ENCODE measurements at places on chromosomes 7 and 10.

DNA sequence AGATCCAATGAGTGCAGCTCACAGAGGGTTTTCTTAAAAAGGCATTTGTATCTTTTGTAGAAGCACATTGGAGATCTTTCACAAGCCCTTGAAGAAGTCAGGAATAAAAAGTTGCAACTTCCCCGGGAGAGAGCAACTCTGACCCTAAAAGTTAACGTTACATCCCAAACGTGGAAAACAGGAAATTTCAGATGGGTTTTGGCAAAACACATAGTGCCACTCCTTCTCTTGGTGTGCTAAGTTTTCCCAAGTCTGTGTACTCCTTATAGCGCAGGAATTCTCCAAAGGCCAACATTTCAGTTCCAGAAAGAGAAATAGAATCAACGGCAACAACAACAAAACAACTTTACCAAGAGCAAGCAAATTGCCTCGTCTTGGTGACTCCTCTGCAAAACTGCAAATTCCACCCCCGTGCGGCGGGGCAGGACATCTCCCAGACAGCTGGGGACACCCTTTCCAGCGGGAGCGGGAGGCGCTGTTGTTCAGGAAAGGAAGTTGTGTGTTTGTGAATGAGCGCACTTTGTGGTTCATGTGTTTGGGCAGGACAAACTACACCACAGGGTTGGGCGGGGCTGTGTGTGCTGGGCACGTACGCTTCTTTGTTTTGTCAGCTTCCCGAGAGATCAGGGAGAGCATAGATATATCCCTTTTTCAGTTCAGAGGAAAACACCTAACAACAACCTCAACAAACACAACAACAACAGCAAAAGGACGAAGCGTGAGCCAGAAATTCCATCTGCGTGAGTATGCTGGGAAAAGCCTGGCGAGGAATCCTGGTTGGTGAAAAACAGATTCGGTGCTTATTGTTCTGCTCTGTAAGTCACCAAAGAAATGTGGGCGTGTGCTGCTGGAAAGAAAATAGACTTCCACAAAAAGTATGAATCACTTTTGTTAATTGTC is 294.7 kb upstream of the PITRM1 start:
- no peak for DNase-seq

DNA sequence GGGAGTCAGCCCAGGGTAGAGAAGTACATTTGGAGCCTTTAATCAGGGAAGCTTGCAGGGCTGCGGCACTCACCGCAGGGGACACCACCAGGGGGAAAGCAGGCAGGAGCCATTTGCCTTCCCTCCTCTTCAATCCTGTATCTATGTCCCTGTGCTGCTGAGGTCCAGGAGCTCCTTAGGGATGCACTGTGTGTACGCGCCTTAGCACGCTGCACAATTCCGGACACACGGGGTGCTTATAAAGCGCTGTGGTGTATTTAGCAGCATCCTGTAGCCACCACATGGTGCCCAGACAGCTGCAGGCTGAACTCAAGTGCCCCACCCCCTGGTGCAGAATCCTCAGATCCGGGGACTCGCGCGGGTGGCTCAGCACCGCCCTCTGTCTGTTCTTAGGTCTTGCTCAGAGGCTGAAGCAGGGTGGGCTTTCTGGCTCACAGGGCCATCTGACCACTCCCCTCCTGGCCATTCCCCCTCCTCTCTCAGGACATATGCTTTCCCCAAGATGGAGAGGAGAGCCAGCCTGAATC is 421.4 kb downstream of the SDK1 start:
- no peak for DNase-seq

GRCh38 chr10:131452926-131453720 is 141.6 kb upstream of the TCERG1L start:
- DNase-seq = no peak

DNA sequence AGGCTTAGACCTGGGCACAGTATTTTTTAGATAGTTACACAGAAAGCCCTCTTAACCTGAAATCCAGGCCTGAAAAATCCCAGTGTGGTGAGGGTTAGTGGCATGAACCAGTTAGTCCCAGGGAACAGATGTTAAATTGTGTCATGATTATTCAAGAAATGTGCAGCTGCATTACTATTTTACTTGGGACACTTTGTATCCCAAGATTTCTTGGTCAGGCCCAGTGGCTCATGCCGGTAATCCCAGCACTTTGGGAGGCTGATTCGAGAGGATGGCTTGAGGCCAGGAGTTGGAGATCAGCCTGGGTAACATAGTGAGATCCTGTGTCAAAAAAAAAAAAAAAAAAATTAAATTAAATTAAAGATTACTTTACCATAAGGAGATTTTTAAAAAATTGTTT is 36.0 kb upstream of the OTUD1 start:
- DNase-seq = no peak

DNA sequence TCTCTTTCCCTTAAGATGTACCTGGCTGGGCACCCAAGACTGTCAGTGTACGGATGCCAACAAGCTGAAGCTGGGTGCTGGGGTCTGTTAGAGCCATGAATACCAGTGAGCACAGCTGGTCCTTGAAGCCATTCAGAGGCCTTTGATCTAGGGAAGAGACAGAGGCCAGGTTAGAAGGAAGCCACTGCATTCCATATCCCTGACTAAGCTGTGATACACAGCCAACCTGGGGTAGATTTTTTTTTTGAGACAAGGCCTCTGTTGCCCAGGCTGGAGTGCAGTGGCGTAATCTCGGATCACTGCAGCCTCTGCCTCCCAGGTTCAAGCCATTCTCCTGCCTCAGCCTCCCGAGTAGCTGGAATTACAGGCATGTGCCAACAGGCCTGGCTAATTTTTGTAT is 20.8 kb downstream of the ZDHHC16 start:
- no peak for DNase-seq

DNA sequence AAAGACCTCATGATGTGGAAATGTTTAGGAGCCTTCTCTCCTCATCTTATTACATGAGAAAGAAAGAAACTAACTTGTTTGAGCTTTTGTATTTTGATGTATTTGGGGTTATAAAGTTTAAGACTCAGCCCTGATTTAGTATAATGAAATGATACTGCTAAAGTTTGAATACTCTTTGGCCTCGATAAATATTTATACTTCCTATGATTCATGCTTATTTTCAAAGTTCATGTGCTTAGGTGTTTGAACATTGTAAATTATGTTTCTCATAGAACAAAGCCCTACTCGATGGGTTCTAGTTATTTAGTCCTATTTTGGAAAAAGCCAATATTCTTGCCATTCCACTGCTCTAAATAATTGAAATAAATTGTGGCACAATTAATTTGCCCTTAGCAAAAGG is 303.2 kb downstream of the ZWINT start:
- DNase-seq = no peak

GRCh38 chr10:88793712-88794299 is 8.7 kb upstream of the LIPM start:
- peak; percentile 32 for DNase-seq

DNA sequence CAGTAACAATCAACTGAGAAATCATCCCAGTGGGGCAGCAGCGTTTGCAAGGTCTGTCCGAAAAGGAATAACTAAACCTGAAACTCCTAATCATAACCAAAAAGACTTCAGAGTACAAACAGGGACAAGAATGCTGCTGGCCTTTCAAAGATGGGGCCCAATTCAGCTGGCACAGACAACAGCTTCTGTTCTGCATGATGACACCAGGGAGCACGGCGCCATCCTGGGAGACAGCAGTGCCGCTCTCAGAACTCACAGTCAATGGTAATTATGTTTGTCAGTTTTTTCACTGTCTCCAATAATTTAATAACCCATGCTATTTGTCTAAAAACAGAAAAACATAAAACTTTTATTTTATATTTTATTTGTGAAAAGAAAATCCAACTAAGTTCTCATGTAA is 90.0 kb downstream of the LARP4B start:
- no peak for DNase-seq

DNA sequence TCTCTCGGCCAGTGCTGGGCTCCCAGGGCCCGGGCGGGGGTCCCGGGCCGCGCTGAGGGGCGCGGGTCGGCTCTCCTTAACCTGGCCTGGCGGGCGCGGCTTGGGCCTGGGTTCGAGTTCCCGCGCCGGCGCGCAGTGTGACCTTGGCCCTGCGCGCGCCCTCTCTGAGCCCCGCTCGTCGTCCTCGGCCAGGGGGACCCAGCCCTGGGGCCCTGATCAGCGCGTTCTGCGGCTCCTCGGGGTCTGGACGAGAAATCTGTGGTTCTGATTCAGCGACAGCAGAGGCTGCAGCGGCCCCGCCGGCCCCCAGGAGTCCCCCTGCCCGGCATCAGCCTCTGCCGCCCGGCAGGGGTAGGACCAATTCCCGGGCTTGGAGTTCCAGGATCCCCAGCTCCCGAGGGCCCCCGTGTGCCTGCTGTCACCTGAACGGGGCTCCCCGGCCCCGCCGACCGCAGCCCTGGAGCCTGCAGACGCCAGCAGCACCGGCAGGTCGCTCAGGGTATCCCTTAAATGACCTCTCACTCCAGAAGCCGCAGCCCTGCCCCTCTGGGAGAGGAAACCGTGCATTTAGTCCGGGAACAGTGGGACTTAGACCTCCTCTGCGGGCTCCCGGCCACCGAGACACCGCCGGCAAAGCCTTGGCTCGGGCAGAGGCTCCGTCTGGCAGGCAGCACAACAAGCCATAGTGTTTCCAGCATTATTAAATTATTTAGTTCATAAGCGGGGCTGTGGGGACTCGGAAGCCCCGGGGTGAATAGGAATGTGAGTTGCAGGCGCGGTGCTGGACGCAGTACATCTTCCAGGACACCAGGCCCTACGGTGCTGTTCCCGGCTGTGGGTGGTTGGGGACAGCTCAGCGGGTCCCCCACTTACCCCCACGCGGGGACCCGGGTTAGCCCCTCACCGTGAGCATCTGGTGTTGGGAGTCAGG is 572 bp downstream of the CHST12 start:
- DNase-seq = peak; percentile 46

DNA sequence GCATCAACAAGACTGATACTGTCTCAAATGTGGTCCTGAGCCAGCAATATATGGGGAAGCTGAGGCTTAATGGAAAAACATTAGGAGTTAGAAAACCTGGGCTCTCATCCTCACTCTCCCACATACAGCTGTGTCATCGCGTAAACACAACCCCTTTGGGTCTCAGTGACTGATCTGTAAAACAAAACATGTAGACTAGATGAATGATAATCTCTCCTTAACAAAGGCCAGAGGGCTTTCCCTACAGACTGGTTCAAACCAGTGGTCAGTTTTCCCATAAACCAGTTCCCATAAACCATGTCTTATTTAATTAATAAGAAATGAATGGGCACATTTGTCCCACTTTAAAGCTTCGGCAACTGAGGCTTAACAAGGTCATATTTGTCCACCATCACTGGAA is 48.1 kb downstream of the OSBPL3 start:
- no peak for DNase-seq

GRCh38 chr10:101694674-101695403 is at the start of gene FBXW4:
FBXW4 (minus strand) TSS chr10:101695170; CDS start chr10:101695105, 65 bp downstream.
- DNase-seq = peak; percentile 83

GRCh38 chr10:15814565-15814964 is 45.7 kb downstream of the MINDY3 start:
- DNase-seq = peak; percentile 72

- DNase-seq = no peak
These were observed 231.8 kb upstream of the PITRM1 start for GRCh38 chr10:3404381-3404780.

- DNase-seq = no peak
These were observed 119.6 kb downstream of the CHN2 start for GRCh38 chr7:29314148-29314547.

GRCh38 chr7:41536873-41537665 is 165.8 kb downstream of the INHBA start:
- no peak for DNase-seq

GRCh38 chr10:16976803-16977202 is 152.8 kb downstream of the CUBN start:
- DNase-seq = no peak

DNA sequence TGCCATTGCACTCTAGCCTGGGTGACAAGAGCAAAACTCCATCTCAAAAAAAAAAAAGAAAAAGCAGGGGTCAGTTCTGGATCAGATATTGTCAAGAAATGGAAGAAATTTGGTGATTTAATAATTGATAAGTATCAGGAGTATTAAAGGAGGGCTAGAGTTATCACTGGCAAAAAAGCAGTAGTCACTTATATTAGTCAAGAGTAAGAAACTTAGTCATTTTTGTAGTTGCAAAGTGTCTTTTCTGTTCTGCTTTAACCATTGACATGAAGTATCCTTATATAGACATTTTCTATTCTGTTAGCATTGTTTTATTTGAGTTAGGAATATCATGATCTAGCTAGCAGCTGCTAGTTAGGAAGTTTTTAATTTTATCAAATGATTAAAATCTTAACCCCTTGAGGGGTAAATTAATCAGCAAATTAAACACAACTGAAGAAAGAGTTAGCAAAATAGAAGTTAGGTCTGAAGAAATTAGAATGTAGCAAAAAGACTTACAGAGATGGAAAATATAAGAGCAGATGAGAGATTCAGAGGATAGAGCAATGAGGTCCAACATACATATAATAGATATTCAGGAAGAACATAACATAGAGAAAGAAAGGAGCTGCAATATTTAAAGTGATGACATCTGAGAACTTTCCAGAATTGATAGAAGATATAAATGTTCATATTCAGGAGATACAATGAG is 7.3 kb upstream of the CCDC6 start:
- DNase-seq = no peak
